ENCODE measurements at places on chromosomes 1 and 21. TPM values are rescaled to one million over a fixed set of nuclear protein-coding genes. Genes with fewer than 3 reads are reported as not detected.

The MYOG gene
- not detected for total RNA-seq

The RGS13 gene
- not detected for total RNA-seq

The PYCR2 gene
- total RNA-seq, result 28.2 TPM

The TLR5 gene
- total RNA-seq, result 0.39 TPM

The SPRR1B gene
- total RNA-seq, result not detected

The C1orf35 gene
- total RNA-seq, result 9.4 TPM

The KCNJ9 gene
- not detected for total RNA-seq

The NBPF10 gene
- total RNA-seq, result 0.65 TPM

The S100A8 gene
- not detected for total RNA-seq

The GPR161 gene
- total RNA-seq, result 26.4 TPM

The MROH9 gene
- total RNA-seq, result not detected

The APCS gene
- not detected for total RNA-seq

The MAB21L3 gene
- 0.11 TPM for total RNA-seq

The PDZK1 gene
- total RNA-seq, result 204 TPM

The C1orf87 gene
- total RNA-seq, result not detected

The NBPF20 gene
- total RNA-seq, result 1.6 TPM

The CYP4B1 gene
- total RNA-seq, result 2.5 TPM

The RBM11 gene
- total RNA-seq, result not detected

The SYPL2 gene
- 0.11 TPM for total RNA-seq

The ECM1 gene
- total RNA-seq, result 18.4 TPM

The CNR2 gene
- not detected for total RNA-seq

Measured in placental epithelial cell (primary cell).